ENCODE measurements at places on chromosomes 7 and 10.

- DNase-seq, result no peak
These were observed 107.6 kb downstream of the TRRAP start for GRCh38 chr7:98985945-98986344.

- DNase-seq, result no peak
These were observed 200.4 kb downstream of the RNLS start for GRCh38 chr10:88382699-88383098.

- DNase-seq, result no peak
These were observed 14.3 kb downstream of the IL15RA start for GRCh38 chr10:5963071-5963470.

DNA sequence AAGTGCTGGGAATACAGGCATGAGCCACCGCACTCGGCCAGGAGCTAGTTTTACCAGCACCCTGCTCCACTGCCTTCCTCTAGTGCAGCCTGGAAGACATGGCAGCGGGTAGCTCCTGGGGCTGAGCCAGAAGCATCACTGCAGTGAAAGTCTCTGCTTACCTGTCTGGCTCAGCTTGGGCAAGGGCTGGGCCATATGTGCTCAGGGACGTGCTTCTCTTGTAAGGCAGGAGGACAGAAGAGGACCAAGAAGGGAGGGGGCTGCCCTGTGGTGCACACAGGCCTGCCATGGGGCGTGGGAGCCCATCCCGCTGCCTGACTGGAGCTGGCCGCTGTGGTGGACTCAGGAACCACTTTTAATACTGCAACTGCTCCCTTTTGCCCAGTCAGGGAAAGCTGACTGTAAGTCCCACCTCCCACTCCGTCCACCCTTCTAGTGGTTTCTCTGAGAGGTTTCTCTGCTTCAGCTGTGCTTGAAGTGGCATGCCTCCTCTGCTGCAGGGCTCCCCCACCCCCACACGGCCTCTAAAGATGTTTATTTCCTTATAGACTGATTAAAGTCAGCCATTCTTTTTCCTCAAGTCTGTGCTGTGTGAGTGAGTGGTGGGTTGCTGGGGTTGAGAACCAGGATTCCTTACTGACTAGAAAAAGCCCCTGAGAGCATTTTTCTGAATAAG, 25.3 kb upstream of the C10orf95 start:
- no peak for DNase-seq

GRCh38 chr7:87627634-87627994, 584 bp upstream of the RUNDC3B start:
- DNase-seq, result no peak

- no peak for DNase-seq
These were observed 14.7 kb upstream of the CPXM2 start for GRCh38 chr10:123906296-123906695.

Measured in activated CD8-positive, alpha-beta memory T cell treated with anti-CD3 and anti-CD28 coated beads for 1 hour (primary cell).